CD4-positive, alpha-beta T cell treated with Interleukin-17A for 4 hours (primary cell): ENCODE measurements at places on chromosomes 12 and 14.

GRCh38 chr12:128537668-128538067 lies 270.7 kb downstream of the TMEM132C start:
- DNase-seq, result no peak

GRCh38 chr12:101857043-101857558 lies 20.3 kb upstream of the DRAM1 start:
- no peak for DNase-seq

GRCh38 chr14:36901861-36902260 lies 240.2 kb downstream of the PAX9 start:
- no peak for DNase-seq

DNA sequence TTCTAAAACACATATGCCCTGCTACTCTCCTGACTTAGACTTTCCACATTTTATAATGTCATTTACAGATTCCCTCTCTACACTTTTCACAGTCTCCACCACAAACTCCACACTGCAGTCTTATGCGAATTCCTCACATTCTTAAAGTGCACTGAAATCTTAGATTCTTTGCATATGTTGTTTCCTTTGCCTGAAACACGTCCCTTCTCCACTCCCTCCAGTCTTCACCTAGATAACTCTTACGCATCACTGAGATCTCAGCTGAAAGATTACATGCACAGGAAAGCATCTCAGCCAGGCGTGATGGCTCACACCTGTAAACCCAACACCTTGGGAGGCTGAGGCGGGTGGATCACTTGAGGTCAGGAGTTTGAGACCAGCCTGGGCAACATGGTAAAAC lies 3.8 kb upstream of the ARHGAP9 start:
- DNase-seq, result no peak

DNA sequence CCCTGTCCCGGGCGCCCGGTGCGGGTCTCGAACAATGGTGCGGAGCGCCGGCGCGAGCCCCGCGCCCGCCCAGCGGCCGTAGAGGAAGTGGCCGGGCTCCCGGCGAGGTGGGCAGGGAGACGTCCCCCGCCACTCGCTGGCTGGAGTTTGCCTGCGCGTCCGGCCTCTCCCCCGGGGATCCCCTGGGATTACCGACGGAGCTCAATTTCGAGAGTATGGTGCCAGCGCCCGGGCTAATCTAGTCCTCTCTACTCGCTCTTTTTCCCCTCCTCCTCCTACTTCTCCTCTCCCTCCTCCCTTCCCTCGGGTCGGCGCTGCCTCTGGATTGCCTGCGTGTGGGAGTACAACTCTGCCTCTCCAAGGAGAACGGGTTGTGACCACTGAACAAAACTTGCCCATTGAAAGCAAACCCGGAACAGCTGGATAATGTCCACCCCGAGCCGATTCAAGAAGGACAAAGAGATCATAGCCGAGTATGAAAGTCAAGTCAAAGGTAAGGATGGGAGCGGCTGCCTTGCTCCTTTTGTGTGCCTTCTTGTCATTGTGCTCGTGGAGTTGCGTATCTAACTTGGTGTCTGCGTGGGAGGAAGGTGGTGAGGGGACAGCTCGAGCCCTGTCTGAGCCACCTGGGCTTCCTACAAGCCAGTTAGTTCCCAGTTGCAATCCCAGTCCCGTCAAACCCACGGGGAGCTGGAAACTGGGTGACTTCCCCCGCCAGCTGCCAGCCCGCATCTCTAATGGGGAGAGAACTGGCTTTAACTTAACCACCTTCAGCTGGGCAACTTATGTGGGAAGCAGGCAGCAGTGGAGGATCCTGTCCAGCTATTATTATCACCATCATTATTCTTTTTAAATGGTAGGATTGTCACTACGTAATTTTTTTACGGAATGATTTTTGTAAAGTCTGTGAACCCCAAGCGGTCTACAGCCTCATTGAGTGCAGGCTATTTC lies at the start of gene SRGAP1:
SRGAP1 (plus strand) TSS at position 310 of the 951 bp plus-strand sequence; CDS start at position 427, 117 bp downstream.
- DNase-seq, result no peak

GRCh38 chr12:131122631-131123030 lies 168.9 kb downstream of the ADGRD1 start:
- no peak for DNase-seq

GRCh38 chr14:61467296-61467695 lies 145.9 kb downstream of the PRKCH start:
- no peak for DNase-seq

GRCh38 chr14:36019126-36019525 lies 157.4 kb downstream of the PTCSC3 start:
- DNase-seq, result no peak
